ENCODE measurements at places on chromosomes 13 and 19.

DNA sequence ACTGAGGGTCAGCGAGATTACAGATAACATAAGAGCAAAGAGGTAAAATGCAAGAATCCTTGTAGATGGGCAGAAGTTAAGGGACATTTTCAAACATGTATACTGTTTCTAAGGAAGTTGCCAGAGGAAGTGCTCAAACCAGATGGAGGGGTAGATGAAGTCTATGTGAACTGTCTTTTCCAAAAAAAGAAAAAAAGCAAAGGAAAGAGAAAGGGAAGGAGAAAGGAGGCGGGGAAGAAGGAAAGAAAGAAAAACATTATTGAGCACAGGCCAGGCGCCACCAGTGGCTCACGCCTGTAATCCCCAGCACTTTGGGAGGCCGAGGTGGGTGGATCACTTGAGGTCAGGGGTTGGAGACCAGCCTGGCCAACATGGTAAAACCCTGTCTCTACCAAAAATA, 5.3 kb downstream of the DMAC2 start:
- no peak for DNase-seq

DNA sequence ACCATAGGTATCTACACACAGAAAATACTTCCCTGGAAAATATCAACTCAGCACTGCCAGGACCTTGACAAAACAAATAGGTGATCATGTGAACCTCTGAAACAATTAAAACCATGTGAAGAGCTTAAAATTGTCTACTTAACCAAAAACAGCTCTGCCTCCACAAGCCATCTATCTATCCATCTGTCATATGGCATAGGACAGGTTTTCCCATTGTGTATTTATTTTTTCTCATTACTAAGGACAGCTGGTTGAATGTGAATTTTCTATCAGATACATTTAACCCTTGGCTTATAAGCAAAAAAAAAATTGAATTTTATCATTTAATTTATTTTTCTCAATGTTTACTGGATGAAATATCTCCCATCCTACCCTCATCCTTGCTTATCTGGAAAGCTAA, 279.5 kb downstream of the PCDH9 start:
- DNase-seq = no peak

GRCh38 chr19:41321600-41322270, 11.8 kb downstream of the CCDC97 start:
- DNase-seq = no peak

- DNase-seq = no peak
Observed at GRCh38 chr13:48775804-48776203, 122.1 kb downstream of the CYSLTR2 start.

GRCh38 chr13:41039746-41040145, 20.6 kb upstream of the ELF1 start:
- DNase-seq = no peak

- no peak for DNase-seq
Observed at GRCh38 chr19:4061178-4061682, 5.5 kb downstream of the ZBTB7A start.

GRCh38 chr13:64866331-64866730, 2363.8 kb downstream of the PCDH9 start:
- DNase-seq = no peak

DNA sequence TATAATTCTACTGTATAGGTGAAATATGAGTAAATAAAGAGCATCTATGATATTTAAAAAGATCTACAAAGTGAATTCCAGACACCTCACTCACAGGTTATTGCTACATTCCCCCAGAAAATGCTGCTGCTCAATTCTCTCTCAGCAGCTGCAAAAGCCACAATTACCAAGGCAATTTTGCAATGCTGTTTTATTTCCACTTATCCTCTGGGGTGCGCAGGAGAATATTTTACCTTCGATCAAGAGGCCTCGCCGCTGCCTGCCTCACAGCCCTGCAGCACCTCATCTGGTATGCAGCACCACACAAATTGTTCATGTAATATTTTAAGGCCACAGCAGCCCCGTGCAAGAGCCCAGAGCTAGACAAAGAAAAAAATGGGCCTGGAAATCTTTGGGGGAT, 333.2 kb downstream of the DNAJC15 start:
- no peak for DNase-seq

DNA sequence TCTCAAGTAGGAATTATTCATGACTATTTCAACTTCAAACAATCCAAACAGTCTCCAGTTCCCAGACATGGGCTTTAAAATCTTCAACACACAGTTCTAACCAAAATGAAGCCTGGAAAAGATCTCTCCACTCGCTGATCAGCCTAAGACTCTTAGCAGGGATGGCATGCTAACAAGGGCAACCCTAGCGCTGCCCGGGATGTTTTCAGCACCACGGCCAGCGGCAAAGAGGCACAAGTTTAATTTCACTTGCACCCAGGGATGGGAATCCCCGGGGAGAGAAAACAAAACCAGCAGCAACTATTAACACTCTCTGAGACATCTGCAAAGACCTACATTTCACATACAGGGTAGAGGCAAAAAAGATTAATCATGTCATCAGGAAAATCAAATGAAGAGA, 43.0 kb downstream of the CACNA1A start:
- no peak for DNase-seq

DNA sequence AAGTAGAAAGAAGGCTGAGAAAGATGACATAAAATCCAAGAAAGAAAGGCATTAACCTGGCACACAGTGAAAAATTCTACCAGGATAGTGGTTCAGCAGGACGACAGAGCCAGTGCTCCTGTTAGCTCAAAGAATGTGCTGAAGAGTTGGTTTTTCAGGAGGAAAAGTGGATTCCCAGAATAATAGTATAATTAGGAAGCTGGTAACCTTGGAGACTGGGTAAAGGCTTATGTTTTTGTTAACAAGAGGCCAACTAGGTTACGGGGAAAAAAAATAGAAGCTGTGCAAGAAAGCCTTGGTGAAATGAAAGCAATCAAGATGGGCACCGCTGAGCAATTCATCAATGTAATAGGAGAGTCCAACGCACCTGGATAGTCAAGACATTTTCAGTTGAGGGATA, 54.7 kb downstream of the SLC15A1 start:
- DNase-seq = no peak

DNA sequence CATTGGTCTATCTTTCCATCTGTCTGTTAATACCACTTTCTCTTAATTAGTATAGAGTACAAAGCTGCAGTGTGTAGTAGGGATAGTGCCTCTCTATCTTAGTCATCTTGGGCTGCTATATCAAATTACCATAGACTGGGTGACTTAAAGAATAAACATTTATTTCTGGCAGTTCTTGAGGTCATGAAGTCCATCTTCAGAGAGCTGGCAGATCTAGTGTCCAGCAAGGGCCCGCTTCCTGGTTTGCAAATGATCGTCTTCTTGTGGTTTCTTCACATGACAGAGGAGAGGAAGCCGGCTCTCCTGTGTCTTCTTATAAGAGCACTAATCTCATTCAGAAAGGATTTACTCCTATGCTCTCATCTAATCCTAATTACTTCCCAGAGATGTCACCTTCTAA, 6.1 kb downstream of the ZNF700 start:
- DNase-seq = no peak

- peak; percentile 81 for DNase-seq
Observed at GRCh38 chr13:109700176-109700575, 86.2 kb downstream of the IRS2 start.

- no peak for DNase-seq
Observed at GRCh38 chr13:29936051-29936813, 85.8 kb upstream of the UBL3 start.

GRCh38 chr13:113631341-113632095, 26.5 kb downstream of the ATP4B start:
- no peak for DNase-seq

DNA sequence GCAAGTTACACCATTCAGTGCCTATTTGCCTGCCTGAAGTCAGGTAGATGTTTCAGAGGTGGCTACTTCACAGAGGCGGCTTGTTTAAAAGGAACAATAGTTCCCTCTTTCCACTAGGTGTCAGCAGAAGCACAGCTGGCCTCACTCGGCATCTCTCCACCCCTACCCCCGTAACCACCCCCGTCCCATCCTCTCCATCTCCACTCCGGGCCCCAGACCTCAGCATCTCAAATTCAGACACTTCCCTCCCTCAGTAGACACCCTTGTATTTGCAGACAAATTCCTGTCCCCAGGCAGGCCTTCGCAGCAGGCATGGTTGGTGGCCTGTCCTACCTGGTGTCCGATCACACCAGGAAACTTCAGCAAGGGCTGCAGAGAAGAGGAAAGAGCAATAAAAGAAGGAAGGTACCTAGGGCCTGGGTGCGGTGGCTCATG, 9.1 kb upstream of the DPP9 start:
- peak; percentile 46 for DNase-seq

DNA sequence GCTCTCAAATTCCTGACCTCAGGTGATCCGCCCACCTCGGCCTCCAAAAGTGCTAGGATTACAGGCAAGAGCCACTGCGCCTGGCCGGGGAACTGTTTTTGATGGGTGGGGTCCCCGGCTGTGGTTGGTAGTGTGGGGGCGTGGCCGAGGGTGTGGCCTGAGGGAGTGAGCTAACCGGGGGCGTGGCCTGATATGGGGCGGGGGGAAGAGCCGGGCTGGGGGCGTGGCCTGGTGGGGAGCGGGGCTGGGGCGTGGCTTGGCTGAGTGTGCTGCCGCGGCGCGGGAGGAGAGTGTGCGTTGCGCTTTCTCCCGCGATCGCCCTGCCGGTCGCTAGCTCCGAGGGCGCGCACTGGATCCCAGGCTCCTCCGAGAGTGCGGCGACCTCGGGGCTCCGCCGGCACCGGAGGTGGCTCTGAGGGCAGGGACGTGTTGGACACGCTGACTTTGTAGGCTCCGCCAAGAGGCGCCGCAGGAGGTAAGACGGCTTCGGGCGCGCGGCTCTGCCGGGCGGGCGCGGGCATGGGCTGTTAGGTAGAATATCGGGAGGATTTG, at the start of gene SPATA13:
Gene SPATA13 (plus strand): TSS at position 263 of the 552 bp plus-strand sequence. CDS start 62,210 bp downstream, outside the sequence.
- peak; percentile 12 for DNase-seq

DNA sequence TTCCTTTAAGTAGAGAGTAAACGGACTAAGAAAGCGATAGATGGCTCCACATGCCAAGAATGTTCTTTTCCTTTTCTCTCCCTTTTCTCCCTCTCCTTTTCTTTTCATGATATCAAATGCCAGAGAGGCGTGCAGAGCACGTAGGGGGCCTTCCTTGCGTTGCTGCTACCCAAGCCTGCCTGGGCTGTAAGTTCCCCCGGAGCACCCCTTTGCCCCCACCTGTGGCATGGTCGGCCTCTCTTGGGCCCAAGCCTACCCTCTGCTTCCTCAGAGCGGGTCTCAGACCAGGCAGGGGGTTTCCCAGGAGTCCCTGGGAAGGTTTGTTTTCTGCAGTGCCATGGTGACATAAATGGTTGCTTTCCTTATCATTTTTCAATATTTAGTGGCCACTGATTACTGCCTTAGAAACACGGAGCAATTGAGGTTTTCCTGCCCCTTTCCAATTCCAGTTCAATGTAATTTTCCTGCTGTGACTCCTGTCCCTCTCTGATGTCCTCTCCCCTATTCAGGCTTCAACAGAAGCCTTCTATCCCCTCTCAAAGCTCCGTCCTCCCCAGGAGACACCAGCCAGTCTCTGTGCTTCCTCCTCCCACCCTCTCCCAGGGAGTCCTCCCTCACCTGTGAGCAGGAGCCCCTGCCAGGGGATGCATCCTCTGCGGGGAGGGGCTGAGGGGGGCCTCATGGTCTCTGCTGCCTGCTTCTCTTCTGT, 22.6 kb upstream of the CD177 start:
- no peak for DNase-seq

- DNase-seq = no peak
Observed at GRCh38 chr13:34863360-34864135, 78.5 kb upstream of the NBEA start.

GRCh38 chr13:86830046-86830445, 841.1 kb upstream of the SLITRK5 start:
- DNase-seq = no peak

GRCh38 chr19:42394751-42395150, 4.7 kb upstream of the CNFN start:
- no peak for DNase-seq

GRCh38 chr13:49584771-49585182, 581 bp downstream of the RCBTB1 start:
- DNase-seq = no peak

GRCh38 chr13:40611004-40611403, 55.4 kb downstream of the FOXO1 start:
- no peak for DNase-seq
